ENCODE measurements at places on chromosomes 13 and 19. TPM values are rescaled to one million over a fixed set of nuclear protein-coding genes. Genes with fewer than 3 reads are reported as not detected.

Gene F2RL3
- 0.71 TPM for total RNA-seq

Gene DCT
- not detected for total RNA-seq

Gene ZNF578
- total RNA-seq: 2.2 TPM

Gene PSPN
- 0.73 TPM for total RNA-seq

Gene NALCN
- 5.2 TPM for total RNA-seq

Gene SPRED3
- total RNA-seq: 3.6 TPM

Gene PSG1
- total RNA-seq: not detected

Gene EDNRB
- 4.0 TPM for total RNA-seq

- DNase-seq: no peak
Measured at GRCh38 chr13:98048265-98048664, 94.6 kb upstream of the FARP1 start.

- no peak for DNase-seq
Measured at GRCh38 chr13:87820241-87820640, 149.1 kb downstream of the SLITRK5 start.

GRCh38 chr19:4376028-4376670 lies 24.2 kb downstream of the SH3GL1 start:
- no peak for DNase-seq

GRCh38 chr13:99919132-99919531 lies 52.4 kb downstream of the ZIC5 start:
- DNase-seq: no peak

DNA sequence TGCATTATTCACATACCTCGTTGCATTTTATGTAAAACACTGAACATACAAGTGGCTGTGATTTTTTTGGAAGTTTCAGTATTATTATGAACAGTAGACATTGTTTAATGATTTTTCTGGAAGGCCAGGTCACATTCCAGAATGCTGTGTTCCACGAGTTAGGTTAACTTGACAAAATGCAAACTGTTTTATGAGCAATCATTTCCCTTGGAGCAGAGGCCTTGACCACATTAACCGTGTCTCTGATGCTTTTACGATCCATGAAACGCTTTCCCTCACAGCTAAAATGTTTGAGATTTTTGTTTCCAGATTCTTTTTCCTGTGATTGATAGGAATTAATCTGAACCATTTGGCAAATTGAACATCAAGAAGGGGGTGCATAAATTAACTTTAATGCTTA lies 57.8 kb downstream of the MBNL2 start:
- DNase-seq: no peak

- peak; percentile 64 for DNase-seq
Measured at GRCh38 chr19:34733746-34734536, at the start of gene ZNF181. ZNF181 (plus strand) TSS chr19:34734243; CDS start chr19:34735038, 795 bp downstream.

GRCh38 chr13:20840568-20840967 lies 62.0 kb downstream of the XPO4 start:
- no peak for DNase-seq

- DNase-seq: no peak
Measured at GRCh38 chr13:110636701-110637201, 21.4 kb downstream of the NAXD start.

DNA sequence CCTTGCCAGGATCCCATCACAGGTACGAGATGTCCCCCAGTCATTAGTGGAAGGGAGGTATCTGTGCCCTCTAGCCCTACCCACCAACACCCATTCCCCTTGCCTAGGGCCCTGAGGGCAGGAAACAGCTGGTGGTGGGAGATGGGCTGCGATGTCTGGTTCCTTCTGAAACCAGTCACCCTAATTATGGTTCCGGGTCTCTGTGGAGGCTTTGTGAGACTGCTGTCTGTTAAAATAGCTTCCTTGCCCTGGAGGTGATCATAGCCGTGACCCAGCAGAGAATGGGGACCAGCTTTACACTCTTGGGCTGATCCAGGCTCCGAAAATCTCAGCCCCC lies 5.5 kb downstream of the ALDH16A1 start:
- no peak for DNase-seq

- no peak for DNase-seq
Measured at GRCh38 chr13:51782026-51782710, 21.8 kb downstream of the DHRS12 start.

- DNase-seq: peak; percentile 65
Measured at GRCh38 chr13:110371550-110372465, 64.7 kb downstream of the COL4A2 start.

DNA sequence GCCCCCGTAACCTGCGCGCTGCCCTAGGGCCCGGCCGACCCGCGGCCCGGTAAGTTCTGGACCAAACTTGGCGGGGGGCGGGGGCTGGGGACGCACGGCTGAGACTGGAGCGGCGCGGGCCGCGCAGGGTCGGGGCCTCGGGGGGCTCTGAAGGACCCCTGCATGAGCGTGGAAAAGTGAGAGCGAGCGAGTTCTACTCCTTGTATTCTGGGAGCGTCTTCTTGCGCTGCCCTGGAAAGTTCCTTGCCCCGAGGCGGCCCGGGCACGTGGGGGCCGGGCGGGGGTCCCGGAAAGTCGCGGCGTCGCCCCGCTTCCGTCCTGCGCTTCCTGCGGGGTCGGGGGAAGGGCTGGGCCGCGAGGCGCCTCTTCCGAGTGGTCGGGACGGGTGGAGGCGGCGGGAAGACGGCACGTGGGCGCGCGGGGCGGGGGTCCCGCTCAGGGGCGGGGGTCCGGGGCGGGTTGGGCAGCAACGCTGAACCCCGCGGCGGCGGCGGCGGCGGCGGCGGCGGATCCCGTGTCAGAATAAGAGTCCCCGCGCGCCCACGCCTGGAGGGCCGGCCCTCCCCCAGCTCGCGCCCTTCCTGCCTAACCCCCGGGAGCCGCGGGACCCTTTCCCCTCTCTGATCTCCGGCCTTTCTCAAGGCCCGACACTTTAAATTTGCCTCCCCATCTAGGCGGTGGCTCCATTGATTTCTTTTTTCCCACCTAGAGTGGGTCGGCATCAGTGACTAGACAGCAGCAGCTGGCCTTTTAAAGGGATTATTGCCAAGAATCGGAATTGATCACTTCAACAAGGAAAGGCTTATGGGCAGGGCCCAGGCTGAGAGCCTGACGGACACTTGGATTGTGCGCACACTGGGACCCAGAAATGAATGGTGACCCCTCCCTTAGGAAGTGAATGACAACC lies 749 bp downstream of the GATAD2A start:
- DNase-seq: no peak

DNA sequence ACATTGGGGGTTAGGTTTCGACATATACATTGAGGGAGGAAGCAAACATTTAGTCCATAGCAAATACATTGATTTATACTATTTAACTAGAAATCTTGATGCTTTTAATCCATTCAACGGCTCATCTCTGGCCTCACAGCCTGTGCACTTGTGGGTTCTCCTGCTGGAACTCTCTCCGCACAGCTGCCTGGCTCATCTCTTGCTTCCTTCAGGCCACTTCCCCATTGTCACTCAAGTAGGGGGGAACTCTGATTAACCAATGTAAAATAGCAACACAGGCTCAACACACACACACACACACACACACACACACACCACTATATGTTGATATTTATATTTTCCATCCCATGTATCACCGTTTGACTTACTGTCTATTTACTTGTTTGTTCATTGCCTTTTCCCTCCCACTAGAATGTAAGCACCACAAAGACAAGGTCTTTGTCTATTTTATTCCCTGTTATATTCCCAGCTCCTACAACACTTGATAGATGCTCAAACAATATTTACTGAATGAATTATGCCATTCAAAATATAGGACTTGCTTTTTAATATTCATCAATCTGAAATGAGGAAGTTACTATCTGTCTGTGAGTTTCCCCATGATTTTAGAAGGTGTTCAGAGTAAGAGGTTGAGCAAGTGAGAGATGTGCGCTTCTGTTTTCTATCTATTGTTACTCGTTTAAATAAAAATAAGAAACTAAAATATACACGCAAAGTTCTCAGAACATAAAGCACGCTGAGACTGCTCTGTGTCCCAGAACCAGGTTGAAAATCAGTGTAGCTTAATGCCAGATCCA lies 29.8 kb upstream of the PABPC3 start:
- DNase-seq: no peak
